Activated naive CD4-positive, alpha-beta T cell treated with anti-CD3 and anti-CD28 coated beads, Interleukin-2, amount 10 ng/mL, durations not matched to agents 5 hours and 36 hours (primary cell): ENCODE measurements at places on chromosomes 7 and 10. TPM values are rescaled to one million over a fixed set of nuclear protein-coding genes. Genes with fewer than 3 reads are reported as not detected.

WDR86 gene
- total RNA-seq: 0.13 TPM

VTI1A gene
- total RNA-seq: 34.7 TPM

ZNF488 gene
- total RNA-seq: 0.08 TPM

NEURL1 gene
- 1.1 TPM for total RNA-seq

GPC2 gene
- total RNA-seq: 15.6 TPM

MAGI2 gene
- 0.05 TPM for total RNA-seq

CCDC136 gene
- total RNA-seq: 5.6 TPM

BMPR1A gene
- 10.3 TPM for total RNA-seq

MLXIPL gene
- not detected for total RNA-seq

MOGAT3 gene
- 0.18 TPM for total RNA-seq

FAM241B gene
- total RNA-seq: 5.2 TPM

SLC16A12 gene
- not detected for total RNA-seq

ANXA8 gene
- 0.24 TPM for total RNA-seq

TMEM120A gene
- total RNA-seq: 26.0 TPM

ZNF804B gene
- not detected for total RNA-seq

PTF1A gene
- total RNA-seq: not detected

GIMAP7 gene
- 251 TPM for total RNA-seq

ITGB8 gene
- total RNA-seq: not detected

NPSR1 gene
- not detected for total RNA-seq

MOSPD3 gene
- total RNA-seq: 60.8 TPM

MYOZ1 gene
- total RNA-seq: not detected

COX15 gene
- total RNA-seq: 40.7 TPM

LRIT1 gene
- total RNA-seq: not detected

EPHB4 gene
- total RNA-seq: 1.1 TPM

COL28A1 gene
- total RNA-seq: 0.08 TPM

ACTA2 gene
- total RNA-seq: 4.8 TPM

SEPTIN7 gene
- 228 TPM for total RNA-seq

MRM2 gene
- 23.6 TPM for total RNA-seq

CYP51A1 gene
- 76.7 TPM for total RNA-seq

SPACDR gene
- total RNA-seq: 3.9 TPM

IGF2BP3 gene
- total RNA-seq: 0.50 TPM

NME8 gene
- total RNA-seq: not detected
